Cortex of kidney (tissue), 1 donor: ENCODE measurements at places on chromosomes 7 and 10.

DNA sequence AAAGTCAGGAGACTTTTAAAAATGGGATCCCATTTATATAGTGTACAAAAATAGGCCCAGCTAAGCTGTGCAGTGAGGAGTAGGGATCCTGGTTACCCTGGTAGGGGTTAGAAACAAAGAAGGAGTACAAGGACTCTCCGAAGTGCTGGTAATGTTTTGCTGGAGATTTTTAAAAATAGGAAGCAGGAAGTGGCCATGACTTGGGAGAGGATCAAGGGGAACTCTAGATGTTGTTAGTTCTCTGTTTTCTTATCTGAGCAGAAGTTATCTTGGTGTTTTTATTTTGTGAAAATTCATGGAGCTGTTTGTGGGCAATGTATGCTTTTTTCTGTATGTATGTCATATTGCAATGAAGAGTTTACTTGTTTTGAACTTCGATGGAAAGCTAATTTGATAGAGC, 373.9 kb downstream of the SFMBT2 start:
- no peak for DNase-seq

GRCh38 chr10:123663522-123663921, 2.6 kb upstream of the GPR26 start:
- DNase-seq = no peak

- DNase-seq = no peak
Measured at GRCh38 chr10:62182595-62182994, 86.0 kb downstream of the RTKN2 start.

- no peak for DNase-seq
Measured at GRCh38 chr10:48880016-48880705, 59.5 kb downstream of the LRRC18 start.

GRCh38 chr7:81150951-81151361, 232.1 kb upstream of the SEMA3C start:
- no peak for DNase-seq

GRCh38 chr10:69452676-69453415, 1.6 kb downstream of the TSPAN15 start:
- no peak for DNase-seq

DNA sequence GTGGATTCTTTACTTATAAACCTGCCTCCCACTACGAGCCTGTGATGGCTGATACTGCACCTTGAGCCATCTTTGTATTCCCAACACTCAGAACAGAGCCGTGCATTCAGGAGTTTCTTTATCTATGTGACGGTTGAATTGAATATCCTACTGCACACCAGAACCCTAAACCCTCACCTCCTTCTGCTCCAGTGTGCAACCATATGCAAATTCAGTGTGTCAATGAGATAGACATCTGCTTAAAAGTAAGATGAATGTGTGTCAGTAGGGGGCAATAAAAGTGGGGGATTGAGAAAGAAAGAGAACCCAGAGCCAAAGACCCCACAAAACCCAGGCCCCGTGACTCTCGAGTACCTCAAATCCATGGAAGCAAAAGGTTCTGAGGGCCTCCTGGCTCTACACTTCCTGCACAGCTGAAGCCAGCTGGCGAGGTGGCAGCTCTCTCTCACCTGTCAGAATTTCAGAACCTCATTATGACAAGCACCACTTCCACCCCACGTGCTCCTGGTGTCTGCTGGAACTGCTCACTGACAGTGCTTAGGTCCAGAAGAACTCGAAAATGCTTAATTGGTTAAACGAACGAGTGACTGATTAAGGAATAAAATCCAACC, 143.3 kb upstream of the GPR26 start:
- DNase-seq = no peak

GRCh38 chr7:29483219-29484104, 80.2 kb upstream of the PRR15 start:
- DNase-seq = no peak

DNA sequence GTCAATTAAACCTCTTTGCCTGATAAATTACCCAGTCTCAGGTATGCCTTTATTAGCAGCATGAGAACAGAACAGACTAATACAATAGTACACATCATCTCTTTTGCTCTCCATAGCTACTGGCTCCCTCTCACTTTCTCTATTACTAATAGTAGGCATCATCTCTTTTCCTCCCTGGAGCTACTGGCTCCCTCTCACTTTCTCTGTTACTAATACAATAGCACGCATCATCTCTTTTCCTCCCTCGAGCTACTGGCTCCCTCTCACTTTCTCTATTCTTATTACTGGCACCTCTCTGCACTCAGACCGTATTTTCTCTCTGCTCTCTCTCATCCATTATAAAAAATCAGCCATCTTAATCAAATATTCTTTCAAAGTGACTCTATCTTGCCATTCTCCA, 37.1 kb downstream of the SLC25A13 start:
- no peak for DNase-seq

DNA sequence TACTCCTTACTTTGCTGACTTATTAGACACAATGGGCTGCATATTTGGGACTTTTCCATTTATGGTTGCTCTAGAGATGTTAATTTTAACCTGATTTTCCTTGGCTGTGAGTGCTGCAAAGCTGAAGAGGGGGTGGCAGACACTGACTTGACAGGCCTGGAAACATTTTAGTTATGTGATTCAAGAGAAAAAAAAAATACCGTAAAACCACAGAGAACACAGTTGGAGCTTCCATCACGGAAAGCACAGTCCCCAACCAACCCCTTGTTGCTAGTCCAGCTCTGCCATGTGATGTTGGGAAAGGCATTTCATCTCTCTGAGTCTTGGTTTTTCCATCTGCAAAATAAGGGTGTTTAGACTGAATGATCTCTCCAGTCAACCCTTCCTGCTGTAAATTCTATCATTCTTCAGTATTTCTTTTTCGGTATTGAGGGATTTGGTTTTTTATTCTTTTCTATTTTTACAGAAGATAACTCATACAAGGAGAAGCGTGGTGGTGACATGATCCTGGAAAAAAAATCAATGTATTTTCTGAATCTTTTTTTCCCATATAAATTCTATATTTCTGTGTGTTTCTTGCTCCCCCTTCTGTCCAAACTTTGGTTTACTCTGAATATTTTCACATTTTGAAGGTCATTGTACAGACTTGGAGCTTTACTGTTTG, 246.1 kb downstream of the REEP3 start:
- no peak for DNase-seq

GRCh38 chr10:30784524-30784896, 155.0 kb upstream of the LYZL2 start:
- no peak for DNase-seq
